ENCODE measurements at places on chromosomes 16 and 17.
A peak's percentile ranks its signal among the peaks of the same experiment; 100 is the strongest.

- no peak for DNase-seq
These were observed 94.6 kb downstream of the UTP18 start for GRCh38 chr17:51354936-51355335.

- no peak for DNase-seq
These were observed 57.7 kb downstream of the SREBF1 start for GRCh38 chr17:17779015-17779611.

DNA sequence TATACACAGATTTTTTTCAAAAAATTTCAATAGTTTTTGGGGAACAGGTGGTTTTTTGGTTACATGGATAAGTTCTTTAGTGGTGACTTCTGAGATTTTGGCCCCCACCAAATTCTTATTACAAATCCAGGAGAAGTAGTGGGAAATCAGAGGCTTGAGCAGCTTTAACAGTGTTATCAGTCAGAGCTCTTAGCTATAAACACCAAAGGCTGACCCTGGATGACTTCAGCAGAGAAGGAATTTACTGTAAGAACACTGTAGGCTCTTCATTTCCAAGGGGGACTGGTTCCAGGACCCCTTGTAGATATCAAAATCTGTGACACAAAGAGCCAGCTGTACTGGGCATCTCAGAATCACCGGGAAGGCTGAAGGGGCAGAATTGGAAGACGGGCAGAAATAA, 17.8 kb downstream of the MPHOSPH6 start:
- DNase-seq: no peak

GRCh38 chr17:66727634-66728570, 107.0 kb upstream of the CACNG5 start:
- DNase-seq: peak; percentile 58

- no peak for DNase-seq
These were observed 52.0 kb upstream of the ACSM2B start for GRCh38 chr16:20628213-20628612.

- no peak for DNase-seq
These were observed 336.5 kb upstream of the CDH5 start for GRCh38 chr16:66030036-66030435.

- DNase-seq: no peak
These were observed 3.3 kb upstream of the GAA start for GRCh38 chr17:80097844-80098691.

GRCh38 chr17:81116704-81117103, 48.6 kb upstream of the PVALEF start:
- DNase-seq: no peak

DNA sequence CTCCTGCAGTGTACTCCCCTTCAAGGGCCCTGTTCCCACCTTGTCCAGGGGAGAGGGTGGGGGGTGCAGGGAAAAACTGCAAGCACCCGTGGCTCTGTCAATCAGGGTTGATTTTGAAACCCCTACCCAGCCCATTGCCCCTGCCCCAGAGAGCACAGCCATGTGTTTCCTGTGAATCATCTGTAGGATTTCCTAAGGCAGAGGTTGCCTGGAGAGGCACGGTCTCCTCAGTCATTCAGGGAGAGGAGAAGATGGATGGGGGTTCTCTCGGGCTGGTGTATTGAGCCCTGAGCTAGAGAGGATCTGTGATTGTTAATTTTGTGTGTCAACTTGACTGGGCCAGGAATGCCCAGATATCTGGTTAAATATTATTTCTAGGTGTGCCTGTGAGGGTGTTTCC, 3.5 kb upstream of the AGRP start:
- DNase-seq: no peak
